NCI-H345 (cell line): ENCODE measurements at places on chromosomes 3 and 15.

- DNase-seq, result no peak
These were observed 80.1 kb downstream of the SRGAP3 start for GRCh38 chr3:9169326-9169725.

DNA sequence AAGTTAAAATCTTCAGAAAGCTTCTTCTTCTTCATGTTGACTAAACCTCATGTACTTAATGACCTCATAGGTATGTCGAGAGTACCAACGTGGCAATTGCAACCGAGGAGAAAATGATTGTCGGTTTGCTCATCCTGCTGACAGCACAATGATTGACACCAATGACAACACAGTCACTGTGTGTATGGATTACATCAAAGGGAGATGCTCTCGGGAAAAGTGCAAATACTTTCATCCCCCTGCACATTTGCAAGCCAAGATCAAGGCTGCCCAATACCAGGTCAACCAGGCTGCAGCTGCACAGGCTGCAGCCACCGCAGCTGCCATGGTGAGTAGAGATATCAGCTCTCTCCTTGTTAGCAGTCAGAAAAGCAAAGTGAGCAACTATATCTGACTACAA, 176.5 kb downstream of the MBNL1 start:
- no peak for DNase-seq

DNA sequence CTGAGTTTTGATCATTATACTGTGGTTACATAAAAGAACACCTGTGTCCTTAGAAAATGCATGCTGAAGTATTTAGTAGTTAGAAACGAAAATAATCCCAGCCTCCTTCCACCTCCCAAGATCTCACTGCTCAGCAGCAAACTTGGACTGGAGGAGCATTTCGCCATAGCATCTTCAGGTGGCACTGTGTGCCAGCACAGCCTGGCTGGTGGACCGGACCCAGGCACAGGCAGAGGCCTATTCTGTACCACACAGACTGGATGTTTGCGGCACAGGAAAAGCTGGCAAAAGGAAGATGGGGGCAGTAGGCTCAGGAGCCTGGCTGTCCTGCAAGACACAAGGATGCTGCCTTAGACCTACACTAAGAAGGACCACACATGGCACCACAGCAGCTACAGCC, 10.2 kb downstream of the STIMATE start:
- DNase-seq, result no peak

GRCh38 chr15:79310612-79310984, 314 bp upstream of the TMED3 start:
- DNase-seq, result no peak

GRCh38 chr15:38297623-38298388, 45.2 kb downstream of the SPRED1 start:
- DNase-seq, result no peak

DNA sequence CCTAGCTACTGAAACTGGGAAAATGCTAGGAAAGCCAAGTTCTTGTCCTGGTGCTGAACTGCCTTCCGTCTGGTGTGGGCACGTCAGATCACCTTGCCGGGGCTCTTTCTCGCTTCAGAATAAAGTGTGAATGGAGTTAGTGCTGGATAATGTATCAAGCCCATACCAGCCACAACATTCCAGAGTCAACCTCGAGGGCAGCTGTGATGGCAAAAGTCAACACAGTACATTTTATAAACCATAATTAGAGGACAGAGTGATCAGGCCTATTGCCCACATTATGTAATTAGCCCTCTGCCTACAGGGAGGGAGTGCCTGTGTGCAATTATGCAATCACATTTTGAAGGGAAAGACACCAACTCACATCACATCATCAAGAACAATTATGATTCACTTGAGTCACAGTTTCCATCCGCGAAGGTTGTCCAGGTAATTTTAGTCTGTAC, 165.2 kb downstream of the RORA start:
- no peak for DNase-seq

DNA sequence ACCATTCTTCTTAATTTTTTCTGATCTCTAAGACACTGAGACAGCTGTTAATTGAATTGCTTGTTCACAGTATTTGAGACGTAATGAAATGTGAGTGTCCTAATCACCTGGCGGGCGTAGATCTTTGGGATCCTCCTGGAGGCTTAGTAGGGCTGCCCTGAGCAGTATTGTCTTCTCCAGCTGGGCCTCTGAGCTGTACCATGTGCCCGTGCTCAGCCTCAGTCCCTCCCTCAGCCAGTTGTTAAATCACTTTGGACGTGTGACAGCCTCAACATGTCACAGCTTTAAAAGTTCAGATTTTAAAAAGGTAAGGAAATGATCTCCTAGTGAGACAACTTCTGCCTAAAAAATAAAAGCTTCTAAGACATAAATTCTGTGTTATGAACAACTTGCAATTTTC, 35.5 kb downstream of the IGF1R start:
- no peak for DNase-seq

GRCh38 chr3:46659285-46659684, 34.2 kb downstream of the ALS2CL start:
- DNase-seq, result peak; percentile 48

DNA sequence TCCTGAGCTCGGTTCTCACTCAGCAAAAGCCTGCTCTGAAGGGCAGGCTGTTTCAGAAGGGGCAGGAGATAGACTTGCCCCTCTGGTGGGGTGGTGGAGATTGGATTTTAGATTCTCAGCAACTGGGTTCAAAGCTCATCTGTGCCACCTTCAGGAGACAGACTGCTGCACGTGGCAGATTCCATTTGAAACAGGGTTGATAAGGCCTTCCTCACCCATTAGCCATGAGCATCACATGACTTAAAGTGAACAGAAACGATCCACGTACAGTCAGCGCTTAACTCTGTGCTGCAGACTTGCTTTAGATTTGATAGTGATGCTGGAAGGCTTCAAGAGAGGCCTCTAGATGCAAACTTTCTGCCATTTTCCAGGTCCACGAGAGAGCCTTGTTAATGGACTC, 35.0 kb upstream of the MGLL start:
- no peak for DNase-seq

DNA sequence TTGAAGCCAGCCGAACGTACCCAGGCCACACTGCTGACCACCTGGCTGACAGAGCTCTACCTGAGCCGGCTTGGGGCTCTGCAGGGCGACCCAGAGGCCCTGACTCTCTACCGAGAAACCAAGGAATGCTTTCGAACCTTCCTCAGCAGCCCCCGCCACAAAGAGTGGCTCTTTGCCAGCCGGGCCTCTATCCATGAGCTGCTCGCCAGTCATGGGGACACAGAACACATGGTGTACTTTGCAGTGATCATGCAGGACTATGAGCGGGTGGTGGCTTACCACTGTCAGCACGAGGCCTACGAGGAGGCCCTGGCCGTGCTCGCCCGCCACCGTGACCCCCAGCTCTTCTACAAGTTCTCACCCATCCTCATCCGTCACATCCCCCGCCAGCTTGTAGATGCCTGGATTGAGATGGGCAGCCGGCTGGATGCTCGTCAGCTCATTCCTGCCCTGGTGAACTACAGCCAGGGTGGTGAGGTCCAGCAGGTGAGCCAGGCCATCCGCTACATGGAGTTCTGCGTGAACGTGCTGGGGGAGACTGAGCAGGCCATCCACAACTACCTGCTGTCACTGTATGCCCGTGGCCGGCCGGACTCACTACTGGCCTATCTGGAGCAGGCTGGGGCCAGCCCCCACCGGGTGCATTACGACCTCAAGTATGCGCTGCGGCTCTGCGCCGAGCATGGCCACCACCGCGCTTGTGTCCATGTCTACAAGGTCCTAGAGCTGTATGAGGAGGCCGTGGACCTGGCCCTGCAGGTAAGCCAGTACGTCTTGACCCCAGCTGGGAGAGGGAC, 6.2 kb downstream of the VPS18 start:
- no peak for DNase-seq

- no peak for DNase-seq
These were observed 128.9 kb downstream of the NSMCE3 start for GRCh38 chr15:29140475-29141307.

DNA sequence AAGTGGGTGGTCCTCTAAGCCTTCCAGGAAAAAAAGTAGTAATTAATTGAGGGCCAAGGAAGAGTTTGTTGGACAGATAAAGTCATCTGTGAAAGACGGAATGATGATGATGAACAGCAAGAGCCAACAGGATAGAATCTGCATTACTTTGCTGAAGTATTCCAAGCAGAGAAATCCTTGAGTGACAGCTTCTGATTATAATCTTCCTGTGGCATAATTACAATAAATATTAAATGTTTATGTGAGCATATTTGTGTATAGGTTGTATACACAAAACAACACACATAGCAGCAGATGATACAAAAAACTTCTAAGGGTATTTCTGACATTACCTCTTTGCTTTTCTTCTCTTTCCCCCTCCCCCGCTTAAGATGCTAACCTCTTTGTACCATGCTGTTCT, 147.6 kb downstream of the SPATA16 start:
- no peak for DNase-seq

GRCh38 chr3:57966829-57967228, 41.4 kb upstream of the FLNB start:
- DNase-seq, result no peak

DNA sequence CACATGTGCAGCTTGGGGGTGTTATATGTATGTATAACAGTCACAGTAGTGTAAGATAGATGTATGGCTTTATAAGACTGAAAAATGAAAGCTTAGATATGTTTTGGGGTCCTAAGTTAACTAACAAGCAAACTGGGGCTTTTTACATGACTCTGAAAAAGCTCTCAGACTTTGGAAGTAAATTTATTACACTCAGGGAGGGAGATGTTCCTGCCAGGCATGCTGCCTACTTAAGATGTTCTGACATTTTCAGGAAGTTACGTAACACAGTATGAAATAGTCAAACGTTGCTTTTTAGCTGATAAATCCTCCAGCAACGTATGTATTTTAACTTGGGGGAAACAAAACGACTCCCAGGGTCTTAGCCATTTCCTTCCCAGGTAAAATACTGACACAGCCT, 1.7 kb upstream of the IFT57 start:
- no peak for DNase-seq

DNA sequence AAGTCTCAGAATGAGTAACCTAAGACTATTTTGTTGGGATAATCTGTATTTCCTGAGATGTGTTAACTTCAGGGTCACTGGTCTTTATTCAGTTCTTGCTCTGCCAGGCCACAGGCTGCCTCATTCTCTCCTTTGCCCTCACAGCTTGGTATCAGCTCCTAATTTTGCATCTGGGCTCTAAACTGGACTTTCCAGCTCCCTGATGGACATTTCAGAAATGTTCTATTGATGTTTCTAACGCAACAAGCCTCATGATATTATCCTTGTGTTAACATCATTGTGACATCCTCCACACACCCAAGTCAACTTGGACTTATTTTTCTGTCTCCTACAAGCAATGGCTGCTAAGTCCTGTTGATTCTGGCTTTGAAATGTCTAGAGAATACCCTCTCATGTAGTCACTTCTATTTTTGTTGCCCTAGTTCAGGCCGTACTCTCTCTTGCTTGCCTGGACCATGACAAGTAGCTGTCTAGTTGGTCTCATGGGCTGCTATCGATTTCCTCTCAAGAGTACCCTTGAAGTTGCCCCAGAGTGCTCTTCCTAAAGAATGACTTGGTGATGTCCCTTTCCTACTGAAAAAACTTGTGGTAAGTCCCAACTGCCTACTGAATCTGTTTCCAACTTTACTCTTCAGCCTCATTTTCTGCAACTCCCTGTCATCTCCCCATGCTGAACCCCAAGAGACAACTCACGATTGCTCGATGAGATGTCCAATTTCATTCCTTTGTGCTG, 52.7 kb downstream of the CHST2 start:
- DNase-seq, result no peak

GRCh38 chr3:15476378-15476777, 45.1 kb downstream of the COLQ start:
- no peak for DNase-seq

DNA sequence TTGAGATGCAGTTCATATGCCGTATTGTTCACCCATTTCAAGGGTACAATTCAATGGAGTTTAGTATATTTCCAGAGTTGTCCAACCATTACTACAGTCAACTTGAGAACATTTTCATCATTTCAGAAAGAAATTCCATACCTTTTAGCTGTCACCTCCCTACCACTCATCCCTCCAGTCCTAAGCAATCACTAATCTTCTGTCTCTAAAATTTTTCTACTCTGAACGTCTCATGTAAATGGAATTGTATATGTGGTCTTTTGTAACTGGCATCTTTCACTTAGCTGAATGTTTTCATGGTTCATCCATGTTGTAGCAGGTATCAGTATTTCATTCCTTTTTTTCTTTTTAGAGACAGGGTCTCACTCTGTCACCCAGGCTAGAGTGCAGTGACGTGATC, 51.1 kb downstream of the CMTM7 start:
- DNase-seq, result no peak

GRCh38 chr15:59611276-59612260, at the start of gene GCNT3:
Gene GCNT3, plus strand, starts transcription at chr15:59611783. Its CDS starts 6,456 bp downstream, at chr15:59618239.
- no peak for DNase-seq

DNA sequence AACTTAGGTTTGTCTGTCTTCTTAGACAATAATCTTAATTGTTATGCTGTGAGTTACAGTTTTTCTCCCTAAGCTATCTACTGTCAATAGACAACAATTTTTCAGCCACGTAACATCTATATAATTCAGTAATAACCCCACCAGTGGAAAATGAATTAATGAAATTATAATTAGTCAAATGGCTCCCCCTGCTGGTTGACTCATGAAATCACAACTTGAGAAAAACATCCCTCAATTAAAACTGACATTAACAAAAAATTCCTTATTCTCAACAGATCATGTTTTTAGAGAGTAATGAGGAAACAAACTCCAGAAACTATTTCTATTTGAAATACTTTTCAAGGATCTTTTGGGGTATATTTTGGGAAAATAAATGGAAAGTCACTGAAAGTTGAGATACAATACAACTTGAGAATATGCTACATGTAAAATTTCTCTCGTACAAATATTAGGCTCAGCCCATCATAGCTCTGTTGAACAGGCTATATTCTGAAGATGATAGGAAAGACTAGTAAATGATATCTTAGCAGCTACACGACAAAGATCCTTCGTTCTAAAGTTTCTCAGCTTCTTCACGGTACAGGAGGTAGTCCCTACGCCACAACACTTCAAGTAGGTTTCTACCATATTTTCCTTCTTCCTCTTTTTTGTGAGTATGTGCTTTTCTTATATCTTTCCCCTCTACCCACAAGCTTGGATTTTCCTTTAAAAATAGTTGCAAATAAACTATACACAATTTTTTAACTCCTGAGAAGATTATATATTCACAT, 20.7 kb downstream of the PPP1R2 start:
- peak; percentile 24 for DNase-seq

GRCh38 chr3:98482717-98483482, 14.6 kb upstream of the OR5K2 start:
- no peak for DNase-seq

- DNase-seq, result no peak
These were observed 4.5 kb downstream of the DNAJC13 start for GRCh38 chr3:132421832-132422231.

- no peak for DNase-seq
These were observed 137.6 kb downstream of the PEAK1 start for GRCh38 chr15:77282333-77282732.

DNA sequence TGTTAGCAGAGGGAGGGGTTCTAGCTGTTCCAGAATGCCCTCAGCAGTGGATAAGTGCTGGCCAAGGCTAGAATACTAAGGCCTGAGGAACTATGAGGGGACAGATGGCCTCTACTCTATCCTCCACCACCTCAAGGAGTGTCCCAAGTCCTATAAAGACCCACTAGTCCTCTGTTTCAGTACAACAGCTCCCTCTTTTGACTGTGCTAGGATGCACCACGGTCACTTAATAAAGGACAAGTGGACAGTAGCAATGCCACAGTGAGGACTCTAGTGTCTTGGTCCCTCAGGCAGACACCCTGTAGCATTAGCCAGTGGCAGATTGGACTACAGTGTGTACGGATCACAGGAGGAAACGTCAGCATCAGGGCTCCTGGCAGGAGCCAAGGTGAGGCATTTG, 171.8 kb upstream of the PROK2 start:
- no peak for DNase-seq
